Activated naive CD4-positive, alpha-beta T cell treated with anti-CD3 and anti-CD28 coated beads, Interleukin-2, amount 10 ng/mL, durations not matched to agents 7 days and 5 days (primary cell): ENCODE measurements at places on chromosomes 2 and 18.

DNA sequence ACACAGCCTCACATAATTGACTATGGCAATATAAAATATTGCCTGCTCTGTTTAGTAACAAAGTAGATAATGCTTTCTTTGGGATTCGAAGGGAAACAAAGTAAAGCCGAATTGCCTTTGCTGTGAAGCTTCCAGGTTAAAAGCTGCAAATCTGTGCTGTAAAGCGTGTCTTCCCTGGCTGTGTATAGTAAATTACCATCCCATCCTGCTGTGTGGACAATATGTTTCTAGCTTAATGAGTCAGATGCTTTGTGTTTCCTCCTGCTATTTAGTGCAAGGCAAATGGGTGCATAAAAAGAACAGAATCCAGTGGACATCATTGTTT, 265.1 kb downstream of the SOCS6 start:
- DNase-seq, result no peak

DNA sequence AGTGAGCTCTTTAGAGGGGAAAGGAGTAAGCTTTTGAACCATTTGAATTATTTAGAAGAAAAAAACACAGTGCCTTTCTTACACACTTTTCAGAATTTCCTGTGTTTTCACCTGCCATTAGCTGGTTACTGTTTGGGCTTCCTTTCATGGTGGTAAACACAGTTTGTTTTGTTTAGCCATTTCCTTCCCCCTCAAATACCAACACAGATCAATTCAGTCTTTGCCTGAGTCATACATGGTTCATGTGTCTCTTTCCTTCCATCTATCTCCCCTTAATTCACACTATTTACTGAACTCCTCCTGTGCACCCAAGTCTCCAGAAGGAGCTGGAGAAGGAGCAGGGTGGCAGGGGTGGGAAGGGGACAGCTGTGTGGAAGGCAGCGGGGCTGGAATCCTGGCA, 45.0 kb downstream of the TCF7L1 start:
- no peak for DNase-seq

DNA sequence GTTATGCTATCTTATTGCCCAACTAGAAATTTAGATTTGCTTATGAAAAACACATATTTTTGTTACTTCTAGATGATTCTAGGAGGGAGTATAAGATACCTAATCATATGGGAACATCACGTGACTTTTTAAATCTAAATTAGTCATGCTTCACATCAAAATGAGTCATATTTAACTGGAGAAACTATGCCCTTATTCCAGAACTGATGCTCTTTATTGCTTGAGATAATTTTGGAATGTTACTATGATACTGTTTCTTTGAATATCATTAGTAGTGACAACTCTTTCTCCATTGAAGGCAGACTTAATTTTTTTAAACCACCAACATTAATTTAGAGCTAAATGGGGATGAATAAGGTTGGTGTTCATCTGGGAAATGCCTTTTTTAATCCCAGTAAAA, 19.9 kb upstream of the ELAC1 start:
- DNase-seq, result no peak

- DNase-seq, result no peak
These were observed 184.6 kb upstream of the BOD1L2 start for GRCh38 chr18:56962322-56962721.

- no peak for DNase-seq
These were observed 305.4 kb downstream of the NCKAP5 start for GRCh38 chr2:133262893-133263292.

- peak; percentile 43 for DNase-seq
These were observed 51.1 kb downstream of the LPIN2 start for GRCh38 chr18:2961821-2962220.

GRCh38 chr2:219446689-219447088, 12.0 kb downstream of the SPEG start:
- no peak for DNase-seq
